ENCODE measurements at places on chromosomes 2 and 18. TPM values are rescaled to one million over a fixed set of nuclear protein-coding genes. Genes with fewer than 3 reads are reported as not detected.

- H3K4me3 ChIP-seq = no peak overlapping the region
- no peak overlapping the region for H3K27ac ChIP-seq
- no peaks in the 10 kb centered on the region for H3K27me3 ChIP-seq
- H3K4me1 ChIP-seq = no peaks in the 10 kb centered on the region
Observed at GRCh38 chr18:46566111-46566510, 90.9 kb downstream of the LOXHD1 start.

PSMD14 gene
- 64.3 TPM for total RNA-seq

DNA sequence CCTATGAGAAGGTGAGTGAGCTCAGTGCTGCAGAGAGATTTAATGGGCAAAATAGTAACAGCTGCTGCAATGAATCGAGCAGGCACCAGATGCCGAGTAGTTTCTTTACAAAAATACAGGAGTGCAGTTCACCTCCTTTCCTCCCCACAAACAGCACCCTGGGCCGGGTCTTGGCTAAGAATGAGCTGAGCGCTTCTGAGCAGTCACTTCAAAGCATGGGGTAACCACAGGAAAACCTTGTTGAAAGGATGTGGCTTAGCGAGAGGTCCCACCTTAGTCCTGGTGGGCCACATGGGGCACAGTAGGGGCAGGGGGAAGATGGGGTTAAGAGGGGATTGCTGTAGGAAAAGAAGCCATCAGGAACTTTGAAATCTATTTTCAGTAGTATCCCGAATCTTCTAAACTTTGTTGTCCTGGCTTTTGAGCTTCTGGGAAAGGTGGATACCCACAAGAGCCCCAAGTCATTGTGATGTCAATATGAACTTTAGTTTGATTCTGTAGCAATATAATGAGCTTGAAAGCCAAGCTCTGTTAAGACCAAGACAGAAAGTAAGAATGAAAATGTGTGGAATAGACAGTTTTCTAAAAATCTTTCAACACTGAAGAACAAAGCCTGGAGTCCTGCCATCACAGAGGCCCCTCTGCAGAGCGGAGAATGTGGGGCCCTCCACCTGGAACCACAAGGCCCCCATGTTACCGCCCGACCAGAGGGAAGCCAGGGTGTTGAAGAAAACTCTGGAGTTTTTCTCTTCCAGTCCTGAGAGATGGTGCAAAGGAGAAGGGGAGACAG lies 101.0 kb upstream of the ZNF236 start:
- H3K36me3 ChIP-seq = no peaks in the 10 kb centered on the region
- no peaks in the 10 kb centered on the region for H3K27me3 ChIP-seq
- no peak overlapping the region for H3K4me3 ChIP-seq
- no peak for DNase-seq
- H3K4me1 ChIP-seq = no peaks in the 10 kb centered on the region
- no peak overlapping the region for H3K27ac ChIP-seq

DNA sequence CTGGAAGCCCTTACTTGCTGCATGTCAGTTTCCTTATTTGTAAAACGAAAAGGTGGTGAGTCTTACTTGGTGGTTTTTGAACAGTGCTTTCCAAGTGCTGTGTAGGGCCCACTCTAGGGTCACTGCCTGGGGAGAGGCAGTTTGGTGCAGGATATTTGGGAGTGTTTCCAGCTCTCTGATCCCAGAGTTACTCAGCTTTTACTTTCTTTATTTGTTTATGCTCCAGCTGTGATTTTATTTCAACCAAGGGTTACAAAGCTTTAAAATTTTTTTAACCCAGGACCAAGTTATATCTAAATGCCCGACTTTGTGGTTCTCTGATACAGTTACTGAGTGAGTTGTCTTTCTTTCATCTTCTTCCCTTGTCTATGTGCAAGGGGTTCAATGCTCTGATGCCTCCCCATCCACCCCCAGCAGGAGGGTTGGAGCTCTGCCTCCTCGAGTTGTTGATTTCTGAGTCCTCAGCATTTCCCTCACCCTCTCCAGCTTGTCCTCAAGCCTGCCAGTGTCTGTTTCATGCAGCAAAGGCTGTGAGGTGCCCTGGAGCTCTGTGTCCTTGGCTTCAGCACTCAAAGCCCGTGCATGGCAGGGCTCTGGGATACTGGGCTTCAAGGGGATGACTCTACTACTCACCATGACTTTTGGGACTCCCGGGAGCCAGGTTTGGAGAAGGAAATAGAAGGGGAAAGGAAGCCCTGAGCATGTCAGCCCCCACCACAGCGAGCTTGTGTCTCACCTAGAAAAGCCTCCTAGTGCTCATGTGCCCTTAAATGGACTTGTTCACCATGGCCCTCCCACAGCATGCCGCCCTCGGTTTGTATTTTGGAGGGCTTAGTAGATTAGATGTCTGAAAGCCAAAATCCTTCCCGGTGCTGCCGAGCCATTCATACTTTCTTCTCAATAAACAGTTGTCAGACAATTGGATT lies 236.8 kb downstream of the SETBP1 start:
- H3K36me3 ChIP-seq = no peaks in the 10 kb centered on the region
- no peaks in the 10 kb centered on the region for H3K27me3 ChIP-seq
- H3K27ac ChIP-seq = peak overlapping the region; percentile 9
- no peak overlapping the region for H3K4me3 ChIP-seq

DNA sequence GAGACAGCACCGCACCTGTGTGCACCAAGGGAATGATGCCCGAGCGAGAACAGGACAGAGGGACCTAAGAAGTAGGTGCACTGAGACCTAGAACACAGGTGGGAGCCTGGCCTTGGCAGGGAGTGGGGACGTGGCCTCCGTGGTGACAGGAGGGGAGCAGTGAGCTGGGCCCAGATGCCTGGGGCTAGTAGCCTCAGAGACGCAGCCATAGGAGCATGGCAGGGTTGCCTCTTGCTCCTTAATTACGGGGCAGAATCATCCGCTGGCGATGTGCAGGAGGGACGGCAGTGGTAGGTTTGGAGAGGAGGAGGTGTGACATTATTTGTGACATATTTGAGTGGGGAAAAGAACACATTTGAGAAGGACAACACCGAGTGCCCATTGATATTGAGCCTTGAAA lies 57.0 kb upstream of the HPCAL1 start:
- no peak overlapping the region for H3K27ac ChIP-seq
- no peaks in the 10 kb centered on the region for H3K36me3 ChIP-seq
- H3K27me3 ChIP-seq = no peaks in the 10 kb centered on the region
- no peak for DNase-seq
- H3K4me3 ChIP-seq = no peak overlapping the region
- no peaks in the 10 kb centered on the region for H3K4me1 ChIP-seq
